Activated CD4-positive, alpha-beta memory T cell treated with anti-CD3 and anti-CD28 coated beads for 36 hours (primary cell): ENCODE measurements at places on chromosomes 4 and X. TPM values are rescaled to one million over a fixed set of nuclear protein-coding genes. Genes with fewer than 3 reads are reported as not detected.

Gene AMMECR1
- total RNA-seq = 8.0 TPM

Gene PABPC4L
- not detected for total RNA-seq

Gene SMIM10
- 0.19 TPM for total RNA-seq

DNA sequence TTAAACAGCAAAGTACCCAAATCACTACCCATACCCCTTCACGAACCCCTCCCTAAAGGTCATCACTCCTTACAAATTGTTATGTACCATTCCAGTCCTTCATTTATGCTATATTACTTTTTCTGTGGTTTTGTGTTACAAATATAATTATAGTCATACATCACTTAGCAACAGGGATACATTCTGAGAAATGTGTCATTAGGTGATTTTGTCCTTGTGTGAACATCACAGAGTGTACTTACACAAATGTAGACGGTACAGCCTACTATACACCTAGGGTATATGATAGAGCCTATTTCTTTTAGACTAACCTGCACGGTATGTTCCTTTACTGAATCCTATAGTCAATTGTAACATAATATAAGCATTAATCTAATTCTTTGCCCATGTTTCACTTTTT lies 61.9 kb downstream of the ASB9 start:
- DNase-seq = no peak
- H3K4me3 ChIP-seq = no peak overlapping the region
- H3K27ac ChIP-seq = no peak overlapping the region

- peak overlapping the region; percentile 91 for H3K27ac ChIP-seq
- peaks cover 8% of the 10 kb centered on the region for H3K4me1 ChIP-seq
- no peaks in the 10 kb centered on the region for H3K27me3 ChIP-seq
- peaks cover 2% of the 10 kb centered on the region for H3K36me3 ChIP-seq
Measured at GRCh38 chrX:55452833-55453124, 852 bp downstream of the MAGEH1 start.

DNA sequence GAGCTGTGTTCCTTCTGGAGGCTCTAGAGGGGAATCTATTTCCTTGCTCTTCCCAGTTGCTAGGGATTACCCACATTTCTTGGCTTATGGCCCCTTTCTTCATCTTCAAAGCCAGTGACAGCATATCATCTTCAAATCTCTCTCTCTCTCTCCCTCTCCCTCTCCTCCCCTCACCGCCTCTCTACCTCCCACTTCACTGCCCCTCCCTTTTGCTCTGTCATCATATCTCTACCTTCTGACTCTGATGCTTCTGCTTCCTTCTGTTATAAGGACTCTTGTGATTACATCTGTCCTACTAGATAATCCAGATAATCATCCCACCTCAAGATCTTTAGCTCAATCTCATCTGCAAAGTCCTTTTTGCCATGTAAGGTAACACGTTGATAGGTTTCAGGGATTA lies 93.1 kb upstream of the TEX13D start:
- peak overlapping the region; percentile 70 for H3K27ac ChIP-seq
- H3K4me3 ChIP-seq = peak overlapping the region; percentile 46
- peak; percentile 35 for DNase-seq
- H3K36me3 ChIP-seq = no peaks in the 10 kb centered on the region
- peaks cover 44% of the 10 kb centered on the region for H3K4me1 ChIP-seq

DNA sequence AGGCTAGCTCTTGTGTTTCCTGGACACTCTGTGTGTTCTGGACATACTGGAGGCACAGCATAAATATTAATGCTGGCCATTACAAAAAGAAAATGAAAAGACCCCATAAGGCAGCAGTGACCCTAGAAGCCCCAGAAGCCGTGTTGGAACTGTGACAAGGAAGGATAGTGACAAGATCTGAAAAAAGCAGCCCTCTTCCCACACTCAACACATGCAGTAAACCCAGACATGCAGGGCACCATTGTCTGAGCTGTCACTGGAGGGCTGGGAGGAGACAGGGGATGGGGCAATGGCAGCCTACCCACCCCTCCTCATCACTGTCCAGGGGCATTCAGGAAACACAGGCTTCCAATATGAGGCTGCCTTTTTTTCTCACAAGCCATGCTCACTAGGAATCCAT lies 6.5 kb downstream of the TRIM2 start:
- DNase-seq = no peak
- no peak overlapping the region for H3K27ac ChIP-seq
- no peaks in the 10 kb centered on the region for H3K36me3 ChIP-seq
- H3K4me3 ChIP-seq = no peak overlapping the region
- H3K27me3 ChIP-seq = no peaks in the 10 kb centered on the region

DNA sequence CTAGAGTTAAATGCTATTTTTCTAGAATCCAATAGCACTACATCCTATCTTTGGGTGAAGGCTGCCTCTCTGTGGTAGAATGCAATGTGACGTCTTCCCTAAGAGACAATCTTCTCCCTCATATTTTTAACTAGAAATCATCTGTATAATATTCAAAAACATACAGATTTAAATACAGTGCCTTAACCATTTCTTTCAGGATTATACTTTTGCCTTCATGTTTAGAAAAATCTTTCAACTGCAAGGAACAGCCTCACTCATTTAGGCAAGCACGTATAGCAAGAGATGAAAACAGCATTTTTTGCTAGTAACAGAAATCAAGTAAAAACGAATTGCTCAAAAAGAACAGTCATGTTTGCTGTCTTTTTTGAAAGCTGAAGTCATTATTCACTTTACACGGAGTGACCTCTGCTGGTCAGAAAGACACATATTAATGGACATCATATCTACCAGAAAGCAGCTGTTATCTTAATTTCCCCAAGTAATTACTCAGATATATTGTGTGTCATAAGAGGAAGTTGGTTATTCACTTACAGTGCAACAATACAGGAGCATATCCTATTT lies 422.3 kb downstream of the STPG2 start:
- H3K27ac ChIP-seq = no peak overlapping the region
- no peaks in the 10 kb centered on the region for H3K4me1 ChIP-seq
- H3K4me3 ChIP-seq = no peak overlapping the region

DNA sequence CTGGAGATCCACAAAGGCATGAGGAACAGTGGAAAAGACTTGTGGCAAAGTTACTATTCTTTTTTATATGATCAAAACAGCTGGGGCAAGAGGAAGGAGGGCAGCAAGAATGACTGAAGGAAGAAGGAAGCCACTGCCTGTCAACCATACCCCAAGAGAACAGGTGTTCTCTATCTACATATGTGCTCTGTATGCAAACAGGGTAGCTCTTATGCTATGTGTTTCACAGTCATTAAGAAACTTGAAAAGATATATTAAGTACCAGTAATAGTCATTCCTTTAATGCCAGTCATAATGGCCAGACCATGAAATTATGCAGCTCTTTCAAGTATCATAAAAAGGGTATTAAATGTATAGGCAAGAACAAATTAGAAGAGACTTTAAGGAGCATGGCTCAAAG lies 363.9 kb downstream of the KLHL13 start:
- no peak overlapping the region for H3K4me3 ChIP-seq
- DNase-seq = no peak
- no peak overlapping the region for H3K27ac ChIP-seq
- no peaks in the 10 kb centered on the region for H3K4me1 ChIP-seq
- no peaks in the 10 kb centered on the region for H3K36me3 ChIP-seq

DNA sequence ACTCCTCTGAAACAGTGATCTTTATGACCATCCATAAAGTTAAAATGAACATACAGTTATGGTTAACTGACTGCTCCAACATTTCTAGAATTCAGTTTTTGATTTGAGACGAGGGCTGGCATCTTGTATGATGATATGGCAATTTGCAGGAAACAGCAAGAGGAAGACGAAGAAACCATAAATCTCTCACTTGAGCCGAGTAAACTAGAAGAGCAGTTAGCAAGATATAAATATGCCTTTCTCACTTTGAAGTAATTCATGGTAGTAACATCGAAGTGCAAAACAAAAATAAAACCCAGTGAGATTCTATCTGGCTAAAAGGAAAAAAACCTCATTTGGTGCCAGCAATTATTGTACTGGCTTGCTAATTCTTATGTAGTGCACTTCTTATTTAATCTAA lies 139.0 kb upstream of the SPRY1 start:
- no peak overlapping the region for H3K4me3 ChIP-seq
- no peak overlapping the region for H3K27ac ChIP-seq
- H3K4me1 ChIP-seq = no peaks in the 10 kb centered on the region
- H3K27me3 ChIP-seq = no peaks in the 10 kb centered on the region

DNA sequence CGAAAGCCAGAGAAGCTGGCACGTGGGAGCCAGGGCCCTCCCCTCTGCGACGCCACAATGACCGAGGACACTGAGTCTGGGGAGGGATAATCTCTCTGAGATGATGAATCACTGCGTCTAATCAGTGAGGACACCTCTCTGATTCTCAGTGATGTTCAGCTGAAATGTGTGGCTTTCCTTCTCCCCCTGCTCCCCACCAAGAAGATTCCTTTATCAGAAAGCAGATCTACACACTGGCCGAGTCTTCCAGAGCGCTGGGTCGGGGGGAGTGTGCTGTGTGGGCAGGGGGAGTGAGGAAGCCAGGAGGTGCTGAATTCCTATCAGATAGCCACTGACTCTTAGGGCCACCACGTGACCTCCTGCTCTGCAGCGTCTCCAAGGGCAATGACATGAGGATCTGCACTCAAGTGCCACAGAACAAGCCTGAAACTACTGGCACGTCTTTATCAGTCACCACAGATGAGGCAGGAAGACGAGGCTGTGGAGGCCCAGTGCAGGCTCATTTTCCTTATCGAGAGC lies 89.2 kb downstream of the GATB start:
- no peak overlapping the region for H3K27ac ChIP-seq
- no peaks in the 10 kb centered on the region for H3K4me1 ChIP-seq
- no peak for DNase-seq
- H3K4me3 ChIP-seq = no peak overlapping the region
- no peaks in the 10 kb centered on the region for H3K27me3 ChIP-seq

GRCh38 chr4:184889666-184890335 lies 64.0 kb upstream of the ACSL1 start:
- no peaks in the 10 kb centered on the region for H3K4me1 ChIP-seq
- peaks cover 11% of the 10 kb centered on the region for H3K27me3 ChIP-seq
- H3K36me3 ChIP-seq = no peaks in the 10 kb centered on the region
- no peak overlapping the region for H3K4me3 ChIP-seq
- DNase-seq = no peak
